Thyroid gland (tissue), 4 donors: ENCODE measurements at places on chromosomes 1 and 21. TPM values are rescaled to one million over a fixed set of nuclear protein-coding genes. Genes with fewer than 3 reads are reported as not detected.

Gene AMIGO1
- total RNA-seq, result 13.9 TPM

DNA sequence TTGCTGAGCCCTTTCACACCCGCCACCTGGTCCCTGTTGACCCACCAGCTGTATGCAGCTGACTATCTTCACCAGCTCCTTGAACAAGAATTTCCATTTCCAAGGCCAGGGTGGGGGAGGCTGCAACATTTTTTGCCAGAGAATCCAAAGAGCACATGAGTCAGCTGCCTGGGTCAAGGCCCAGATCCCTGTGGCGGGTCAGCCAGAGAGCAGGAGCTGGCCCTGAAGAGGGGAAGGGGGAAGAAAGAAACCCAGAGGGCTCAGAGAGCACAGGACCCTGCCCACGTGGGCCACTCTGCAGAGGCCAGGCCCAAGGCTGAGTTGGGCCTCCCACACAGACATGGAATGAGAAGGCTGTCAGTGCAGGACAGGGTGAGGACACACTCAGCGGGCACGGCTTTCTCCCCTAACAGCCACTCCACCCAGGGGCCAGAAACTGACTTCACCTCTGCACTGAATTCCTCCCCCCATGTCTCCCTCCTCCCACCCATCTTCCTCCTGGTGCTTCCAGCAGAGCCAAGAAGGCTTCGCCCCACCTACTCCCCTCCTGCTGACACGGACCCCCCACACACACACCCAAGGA, 28.9 kb downstream of the S100A6 start:
- no peaks in the 10 kb centered on the region for H3K36me3 ChIP-seq
- peak; percentile 85 for DNase-seq
- peak overlapping the region; percentile 67 for H3K27ac ChIP-seq
- no peak overlapping the region for H3K4me3 ChIP-seq
- no peaks in the 10 kb centered on the region for H3K27me3 ChIP-seq
- H3K4me1 ChIP-seq, result peaks cover 16% of the 10 kb centered on the region

- no peaks in the 10 kb centered on the region for H3K27me3 ChIP-seq
- no peak overlapping the region for H3K4me3 ChIP-seq
- peaks cover 3% of the 10 kb centered on the region for H3K4me1 ChIP-seq
- H3K27ac ChIP-seq, result no peak overlapping the region
- no peaks in the 10 kb centered on the region for H3K36me3 ChIP-seq
Observed at GRCh38 chr21:42266971-42267556, 48.1 kb downstream of the ABCG1 start.

- peaks cover 87% of the 10 kb centered on the region for H3K4me1 ChIP-seq
- H3K4me3 ChIP-seq, result no peak overlapping the region
- no peaks in the 10 kb centered on the region for H3K27me3 ChIP-seq
- no peaks in the 10 kb centered on the region for H3K36me3 ChIP-seq
- peak overlapping the region; percentile 98 for H3K27ac ChIP-seq
Observed at GRCh38 chr1:15952317-15953258, 23.3 kb downstream of the ZBTB17 start.

GRCh38 chr1:15226388-15227255, 20.4 kb upstream of the FHAD1 start:
- no peaks in the 10 kb centered on the region for H3K36me3 ChIP-seq
- H3K4me1 ChIP-seq, result no peaks in the 10 kb centered on the region
- H3K27ac ChIP-seq, result no peak overlapping the region

DNA sequence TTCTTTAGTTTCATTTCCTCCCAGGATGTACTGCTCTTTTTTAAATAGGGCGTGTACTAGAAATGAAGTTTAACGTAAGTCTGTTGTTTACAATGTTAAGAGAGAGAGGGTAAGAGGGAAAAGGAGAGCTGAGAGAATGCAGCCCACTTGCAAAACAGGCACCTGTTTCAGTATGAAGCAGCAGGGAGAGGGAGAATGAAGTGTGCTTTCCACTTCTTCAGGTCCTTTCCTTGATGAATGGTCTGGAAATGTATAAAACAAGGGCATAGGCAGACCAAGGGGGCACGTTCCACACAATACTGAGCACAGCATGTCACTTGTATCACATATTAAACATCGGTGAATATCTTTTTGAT, 2.0 kb downstream of the KCNA3 start:
- H3K4me1 ChIP-seq, result peaks cover 12% of the 10 kb centered on the region
- no peak overlapping the region for H3K4me3 ChIP-seq
- DNase-seq, result no peak
- H3K36me3 ChIP-seq, result no peaks in the 10 kb centered on the region

- H3K4me3 ChIP-seq, result no peak overlapping the region
- H3K4me1 ChIP-seq, result peaks cover 25% of the 10 kb centered on the region
- peak; percentile 34 for DNase-seq
- H3K36me3 ChIP-seq, result no peaks in the 10 kb centered on the region
Observed at GRCh38 chr1:206505702-206506355, 1.5 kb upstream of the RASSF5 start.

DNA sequence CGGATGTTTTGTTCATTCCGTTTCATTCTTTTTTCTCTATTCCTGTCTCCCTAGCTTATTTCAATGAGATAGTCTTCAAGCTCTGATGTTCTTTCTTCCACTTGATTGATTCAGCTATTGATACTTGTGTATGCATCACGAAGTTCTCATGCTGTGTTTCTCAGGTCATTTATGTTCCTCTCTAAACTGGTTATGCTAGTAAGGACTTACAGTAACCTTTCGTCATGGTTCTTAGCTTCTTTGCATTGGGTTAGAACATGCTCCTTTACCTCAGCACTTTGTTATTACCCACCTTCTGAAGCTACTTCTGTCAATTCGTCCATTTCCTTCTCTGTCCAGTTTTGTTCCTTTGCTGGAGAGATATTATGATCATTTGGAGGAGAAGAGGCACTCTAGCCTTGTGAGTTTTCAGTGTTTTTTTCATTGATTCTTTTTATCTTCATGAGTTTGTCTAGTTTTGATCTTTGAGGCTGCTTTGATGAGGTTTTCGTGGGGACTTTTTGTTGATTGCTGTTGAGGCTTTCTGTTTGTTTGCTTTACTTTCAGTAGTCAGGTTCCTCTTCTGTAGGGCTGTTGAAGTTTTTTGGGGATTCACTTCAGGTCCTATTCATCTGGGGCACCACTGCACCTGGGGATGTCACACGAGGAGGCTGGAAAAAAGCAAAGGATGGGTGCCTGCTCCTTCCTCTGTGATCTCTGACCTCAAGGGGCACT, 496.9 kb upstream of the LRRC7 start:
- no peak for DNase-seq
- H3K27me3 ChIP-seq, result no peaks in the 10 kb centered on the region
- H3K4me3 ChIP-seq, result no peak overlapping the region

GRCh38 chr1:28156821-28157220, 19.7 kb downstream of the PTAFR start:
- no peak overlapping the region for H3K27ac ChIP-seq
- H3K4me1 ChIP-seq, result no peaks in the 10 kb centered on the region
- no peak for DNase-seq

GRCh38 chr1:68181165-68181556, 51.2 kb downstream of the WLS start:
- H3K4me3 ChIP-seq, result no peak overlapping the region
- no peak for DNase-seq
- no peaks in the 10 kb centered on the region for H3K4me1 ChIP-seq
- no peak overlapping the region for H3K27ac ChIP-seq
- no peaks in the 10 kb centered on the region for H3K36me3 ChIP-seq
- no peaks in the 10 kb centered on the region for H3K27me3 ChIP-seq

Gene PLCH2
- 1.1 TPM for total RNA-seq

- H3K4me3 ChIP-seq, result no peak overlapping the region
- H3K36me3 ChIP-seq, result no peaks in the 10 kb centered on the region
- H3K4me1 ChIP-seq, result peaks cover 32% of the 10 kb centered on the region
- DNase-seq, result no peak
- H3K27me3 ChIP-seq, result no peaks in the 10 kb centered on the region
- no peak overlapping the region for H3K27ac ChIP-seq
Observed at GRCh38 chr1:168628807-168629206, 52.4 kb downstream of the XCL1 start.

- H3K36me3 ChIP-seq, result peaks cover 36% of the 10 kb centered on the region
- H3K4me3 ChIP-seq, result no peak overlapping the region
- no peak overlapping the region for H3K27ac ChIP-seq
Observed at GRCh38 chr1:1797731-1798341, 19.6 kb upstream of the NADK start.

GRCh38 chr1:22090867-22091266, 38.4 kb downstream of the CDC42 start:
- no peak for DNase-seq
- peaks cover 15% of the 10 kb centered on the region for H3K36me3 ChIP-seq
- no peaks in the 10 kb centered on the region for H3K27me3 ChIP-seq
- no peak overlapping the region for H3K27ac ChIP-seq
- peaks cover 25% of the 10 kb centered on the region for H3K4me1 ChIP-seq
- no peak overlapping the region for H3K4me3 ChIP-seq

GRCh38 chr1:206065547-206066145, 12.7 kb downstream of the RHEX start:
- no peaks in the 10 kb centered on the region for H3K27me3 ChIP-seq
- H3K4me1 ChIP-seq, result no peaks in the 10 kb centered on the region
- DNase-seq, result no peak
- H3K4me3 ChIP-seq, result no peak overlapping the region
- no peak overlapping the region for H3K27ac ChIP-seq

DNA sequence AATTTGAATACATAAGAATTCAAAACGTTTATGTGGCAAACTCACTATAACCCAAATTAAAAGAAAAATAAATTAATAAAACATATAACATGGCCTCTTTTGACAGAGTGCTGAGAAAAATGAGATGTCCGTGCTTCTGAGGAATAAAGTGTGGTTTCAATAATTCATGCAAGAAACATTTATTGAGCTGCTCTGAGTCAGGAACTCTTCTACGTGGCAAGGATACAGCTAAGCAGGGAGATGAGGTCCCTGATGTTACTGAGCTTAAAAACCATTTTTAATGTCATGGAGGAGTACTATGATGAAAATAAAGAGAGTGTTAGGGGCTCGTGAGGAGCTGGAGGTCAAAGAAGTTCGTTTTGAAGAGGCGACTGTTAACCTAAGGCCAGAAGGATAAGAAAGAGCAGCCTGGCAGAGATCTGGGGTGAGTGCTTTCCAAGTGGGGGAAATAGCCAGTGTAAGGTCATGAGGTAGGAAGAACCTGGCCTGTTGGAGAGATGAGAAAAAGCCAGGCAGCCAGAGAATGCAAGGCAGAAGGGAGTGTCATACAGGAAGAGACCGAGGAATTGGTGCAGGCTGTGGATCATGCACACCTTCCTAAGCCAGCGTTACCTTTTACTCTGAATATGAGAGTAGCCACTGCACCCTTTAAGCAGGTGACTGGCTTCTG, 182.2 kb upstream of the DUSP10 start:
- no peak for DNase-seq
- no peaks in the 10 kb centered on the region for H3K36me3 ChIP-seq
- H3K27me3 ChIP-seq, result no peaks in the 10 kb centered on the region
- H3K4me1 ChIP-seq, result no peaks in the 10 kb centered on the region
- no peak overlapping the region for H3K4me3 ChIP-seq

GRCh38 chr1:84434801-84435549, 36.7 kb downstream of the DNASE2B start:
- H3K27ac ChIP-seq, result no peak overlapping the region
- no peak overlapping the region for H3K4me3 ChIP-seq
- no peaks in the 10 kb centered on the region for H3K27me3 ChIP-seq

GRCh38 chr1:16383888-16384287, 16.8 kb downstream of the SZRD1 start:
- no peaks in the 10 kb centered on the region for H3K36me3 ChIP-seq
- H3K4me3 ChIP-seq, result no peak overlapping the region
- H3K4me1 ChIP-seq, result peaks cover 43% of the 10 kb centered on the region
- no peak for DNase-seq
- no peaks in the 10 kb centered on the region for H3K27me3 ChIP-seq
- no peak overlapping the region for H3K27ac ChIP-seq

GRCh38 chr1:63645317-63645716, 52.1 kb downstream of the PGM1 start:
- DNase-seq, result no peak
- H3K27me3 ChIP-seq, result no peaks in the 10 kb centered on the region
- H3K4me3 ChIP-seq, result no peak overlapping the region
- no peak overlapping the region for H3K27ac ChIP-seq
- no peaks in the 10 kb centered on the region for H3K36me3 ChIP-seq

- no peak overlapping the region for H3K4me3 ChIP-seq
- no peak for DNase-seq
- H3K4me1 ChIP-seq, result no peaks in the 10 kb centered on the region
- no peaks in the 10 kb centered on the region for H3K27me3 ChIP-seq
- H3K27ac ChIP-seq, result no peak overlapping the region
Observed at GRCh38 chr21:44450999-44451398, 4.3 kb upstream of the LRRC3 start.

DNA sequence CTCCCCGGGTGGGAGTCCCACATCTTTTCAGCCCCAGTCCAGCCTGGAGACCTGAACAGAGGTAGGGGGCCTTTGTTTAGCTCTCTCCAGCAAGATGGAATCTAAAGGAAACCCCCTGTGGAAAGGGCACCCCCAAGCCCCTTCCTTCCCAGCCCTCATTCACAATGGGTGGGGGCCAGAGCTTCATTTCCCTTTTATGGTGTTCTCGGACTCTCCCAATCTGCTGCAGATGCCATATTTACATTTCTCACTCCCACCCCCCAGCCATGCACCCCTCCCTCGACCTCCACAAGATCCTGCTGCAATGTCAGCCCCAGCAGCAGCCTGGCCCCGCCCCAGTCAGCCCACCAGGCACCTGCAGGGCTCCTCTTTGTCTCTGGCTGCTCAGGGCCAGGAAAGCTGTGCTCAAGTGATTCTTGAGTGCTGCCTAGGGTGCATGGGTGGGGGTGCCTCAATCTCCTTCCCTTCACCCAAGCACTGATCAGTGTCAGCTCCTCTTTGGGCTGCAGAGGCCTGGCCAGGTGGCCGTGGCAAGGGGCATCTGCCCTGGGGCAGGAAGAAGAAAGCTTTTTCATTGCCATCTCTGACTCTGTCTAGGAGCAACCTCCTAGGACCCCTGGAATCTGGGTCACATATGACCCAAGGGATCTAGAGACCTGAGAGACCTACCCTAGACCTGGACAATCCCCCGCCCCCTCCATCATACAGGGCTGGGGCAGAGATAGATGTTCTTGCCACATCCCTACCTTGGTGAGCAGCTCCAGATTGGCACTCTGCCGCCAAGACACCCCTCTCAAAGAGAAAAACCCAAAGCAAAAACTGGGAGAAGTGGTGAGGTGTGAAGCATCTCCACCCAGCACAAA, 1.7 kb downstream of the KIF21B start:
- no peak overlapping the region for H3K27ac ChIP-seq
- no peaks in the 10 kb centered on the region for H3K27me3 ChIP-seq
- H3K4me1 ChIP-seq, result peaks cover 36% of the 10 kb centered on the region
- no peak for DNase-seq

GRCh38 chr1:214318356-214318755, 37.4 kb downstream of the SMYD2 start:
- H3K4me3 ChIP-seq, result no peak overlapping the region
- H3K27me3 ChIP-seq, result no peaks in the 10 kb centered on the region
- peaks cover 4% of the 10 kb centered on the region for H3K36me3 ChIP-seq
- no peak for DNase-seq
- H3K4me1 ChIP-seq, result no peaks in the 10 kb centered on the region

- no peak for DNase-seq
- H3K27ac ChIP-seq, result peak overlapping the region; percentile 15
- H3K4me1 ChIP-seq, result peaks cover 2% of the 10 kb centered on the region
- H3K36me3 ChIP-seq, result peaks cover 50% of the 10 kb centered on the region
- H3K27me3 ChIP-seq, result no peaks in the 10 kb centered on the region
Observed at GRCh38 chr1:209839875-209840546, 12.2 kb downstream of the UTP25 start.

- H3K4me1 ChIP-seq, result peaks cover 7% of the 10 kb centered on the region
- no peaks in the 10 kb centered on the region for H3K27me3 ChIP-seq
- H3K36me3 ChIP-seq, result no peaks in the 10 kb centered on the region
Observed at GRCh38 chr1:162663086-162663485, 30.8 kb downstream of the DDR2 start.
